ENCODE measurements at places on chromosomes 12 and 14. TPM values are rescaled to one million over a fixed set of nuclear protein-coding genes. Genes with fewer than 3 reads are reported as not detected.
A peak's percentile ranks its signal among the peaks of the same experiment; 100 is the strongest.

Gene TBX5
- not detected for total RNA-seq

Gene MIPOL1
- total RNA-seq, result not detected

Gene JDP2
- 2.1 TPM for total RNA-seq

Gene DGKA
- 236 TPM for total RNA-seq

Gene PRB4
- total RNA-seq, result not detected

Gene OR4Q3
- total RNA-seq, result not detected

Gene MGAT4C
- not detected for total RNA-seq

GRCh38 chr12:95789126-95790032 lies 1.2 kb downstream of the NTN4 start:
- DNase-seq, result no peak

- DNase-seq, result no peak
These were observed 135.1 kb upstream of the DIO2 start for GRCh38 chr14:80346395-80346794.

DNA sequence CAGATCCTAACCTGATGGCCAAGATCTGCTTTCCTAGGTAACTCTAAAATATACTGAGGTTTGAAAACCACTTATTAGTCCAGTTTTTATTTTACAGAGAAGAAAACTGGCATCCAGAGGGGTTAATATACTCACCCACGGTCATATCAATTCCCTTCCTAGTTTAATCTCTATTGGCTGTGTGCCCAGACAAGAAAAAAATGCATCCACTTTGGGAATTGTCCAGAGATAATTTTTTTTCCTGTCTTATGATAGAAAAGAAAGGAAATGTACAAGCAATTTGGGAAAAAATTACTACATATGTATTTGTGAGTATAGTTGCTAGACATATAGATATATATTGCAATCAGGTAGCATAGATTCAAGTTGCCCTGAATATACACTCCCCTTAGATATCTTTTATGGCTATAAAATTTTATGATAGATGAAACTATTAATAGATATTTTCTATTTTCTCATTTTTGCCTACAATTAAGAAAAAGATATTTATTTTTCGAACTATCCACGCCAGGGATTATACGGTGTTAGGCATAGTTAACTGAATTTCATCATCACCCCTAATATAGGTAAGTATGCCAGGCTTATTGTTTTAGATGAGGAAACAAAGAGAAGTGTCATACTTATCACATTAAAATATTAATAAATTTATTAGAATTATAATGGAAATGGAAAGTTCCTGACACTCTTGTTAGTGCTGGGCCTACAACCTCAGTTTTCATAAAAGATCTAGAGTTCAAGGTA lies 100.5 kb upstream of the SLC38A2 start:
- no peak for DNase-seq

DNA sequence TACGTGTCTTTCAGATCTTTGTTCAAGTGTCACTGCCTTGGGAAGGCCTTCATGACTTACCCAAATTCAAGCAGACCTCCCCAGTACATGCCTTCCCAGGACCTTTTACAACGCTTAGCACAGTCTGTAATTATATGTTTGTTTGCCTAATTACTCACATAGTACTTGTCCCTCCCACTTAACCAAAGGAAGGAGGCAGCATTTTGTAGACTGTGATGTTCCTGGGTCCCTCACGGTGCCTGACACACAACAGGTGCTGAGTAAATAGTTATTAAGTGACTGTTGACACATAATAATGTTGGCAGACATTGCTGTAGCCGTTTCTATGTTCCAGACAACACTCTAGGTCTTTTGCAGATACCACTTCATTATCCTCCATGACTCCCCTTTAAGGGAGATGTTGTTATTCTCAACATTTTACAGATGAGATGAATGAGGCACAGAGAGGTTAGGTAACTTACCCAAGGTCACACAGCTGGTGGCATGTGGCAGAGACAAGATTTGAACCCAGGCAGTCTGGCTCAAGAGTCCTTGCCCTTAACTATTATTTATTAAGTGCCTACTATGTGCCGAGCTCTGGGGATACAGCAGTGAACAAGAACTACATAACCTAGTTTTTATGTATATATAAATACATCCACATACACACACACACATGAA lies 130.7 kb downstream of the PHETA1 start:
- DNase-seq, result no peak

- no peak for DNase-seq
These were observed 220.2 kb upstream of the NAV3 start for GRCh38 chr12:77610446-77610845.

- no peak for DNase-seq
These were observed 343.7 kb upstream of the FKBP4 start for GRCh38 chr12:2451025-2451424.

- no peak for DNase-seq
These were observed 120.7 kb downstream of the SLC25A21 start for GRCh38 chr14:37051680-37052079.

- no peak for DNase-seq
These were observed 2.1 kb upstream of the DLST start for GRCh38 chr14:74879427-74880182.

DNA sequence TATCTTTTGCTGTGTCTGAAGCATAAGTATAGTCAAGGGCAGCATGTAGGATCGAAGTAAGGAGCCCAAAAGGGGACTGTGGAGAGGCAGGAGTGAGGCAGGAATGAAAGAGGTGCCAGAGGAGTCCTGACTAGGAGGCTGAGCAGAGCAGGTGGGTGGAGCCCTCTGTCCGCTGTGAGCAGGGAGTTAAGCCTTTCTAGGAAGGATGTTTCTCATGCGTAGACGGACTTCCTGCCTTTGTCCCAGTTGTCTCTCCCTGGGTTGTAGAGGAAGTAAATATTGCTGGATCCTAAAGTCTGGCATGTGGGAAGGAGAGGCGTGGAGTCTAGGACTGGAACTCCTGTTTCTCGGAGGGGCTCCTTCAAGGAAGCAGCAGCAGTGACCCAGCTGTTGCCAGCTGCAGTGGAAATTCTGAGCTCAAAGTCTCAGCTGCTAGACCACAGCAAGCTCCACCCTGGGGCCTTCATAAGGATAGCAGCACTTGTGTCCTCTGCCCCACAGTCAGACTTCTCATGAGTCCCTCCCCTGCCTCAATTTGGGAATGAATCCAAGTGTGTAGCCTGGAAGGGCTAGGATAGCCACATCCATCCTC lies 44.0 kb downstream of the RBMS2 start:
- DNase-seq, result peak; percentile 52

DNA sequence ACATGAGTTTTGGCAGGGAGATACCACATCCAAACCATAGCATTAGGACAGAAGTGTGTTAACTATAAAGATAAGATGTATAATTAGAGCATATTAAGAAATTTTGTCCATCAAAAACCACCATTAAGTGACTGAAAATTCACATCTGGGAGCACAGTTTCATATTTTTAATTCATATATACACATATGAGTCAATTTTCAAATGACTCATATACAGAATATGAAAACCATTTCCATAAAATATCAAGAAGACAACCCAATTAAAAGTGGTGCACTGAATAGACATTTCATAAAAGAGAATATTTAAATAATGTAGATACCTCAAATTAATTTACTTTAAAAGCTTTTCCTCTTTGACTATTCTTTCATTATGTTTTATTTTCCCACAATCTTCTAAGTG lies 25.3 kb downstream of the MUCL1 start:
- no peak for DNase-seq

GRCh38 chr12:118307069-118307954 lies 65.4 kb downstream of the TAOK3 start:
- peak; percentile 36 for DNase-seq

- DNase-seq, result no peak
These were observed 1918.0 kb upstream of the FLRT2 start for GRCh38 chr14:83611906-83612390.

GRCh38 chr14:81401420-81402122 lies 1.4 kb upstream of the STON2 start:
- DNase-seq, result no peak

GRCh38 chr14:22469538-22470303 lies 119.3 kb downstream of the DAD1 start:
- no peak for DNase-seq

- no peak for DNase-seq
These were observed 43.6 kb downstream of the LGMN start for GRCh38 chr14:92704821-92705220.

GRCh38 chr12:2768224-2768961 lies 26.4 kb upstream of the FKBP4 start:
- no peak for DNase-seq

- DNase-seq, result no peak
These were observed 82.4 kb downstream of the PPP2R5E start for GRCh38 chr14:63460680-63461369.

- no peak for DNase-seq
These were observed 1.7 kb upstream of the SYNE3 start for GRCh38 chr14:95518045-95518751.

- DNase-seq, result no peak
These were observed 4.8 kb downstream of the EPYC start for GRCh38 chr12:90999966-91000365.

DNA sequence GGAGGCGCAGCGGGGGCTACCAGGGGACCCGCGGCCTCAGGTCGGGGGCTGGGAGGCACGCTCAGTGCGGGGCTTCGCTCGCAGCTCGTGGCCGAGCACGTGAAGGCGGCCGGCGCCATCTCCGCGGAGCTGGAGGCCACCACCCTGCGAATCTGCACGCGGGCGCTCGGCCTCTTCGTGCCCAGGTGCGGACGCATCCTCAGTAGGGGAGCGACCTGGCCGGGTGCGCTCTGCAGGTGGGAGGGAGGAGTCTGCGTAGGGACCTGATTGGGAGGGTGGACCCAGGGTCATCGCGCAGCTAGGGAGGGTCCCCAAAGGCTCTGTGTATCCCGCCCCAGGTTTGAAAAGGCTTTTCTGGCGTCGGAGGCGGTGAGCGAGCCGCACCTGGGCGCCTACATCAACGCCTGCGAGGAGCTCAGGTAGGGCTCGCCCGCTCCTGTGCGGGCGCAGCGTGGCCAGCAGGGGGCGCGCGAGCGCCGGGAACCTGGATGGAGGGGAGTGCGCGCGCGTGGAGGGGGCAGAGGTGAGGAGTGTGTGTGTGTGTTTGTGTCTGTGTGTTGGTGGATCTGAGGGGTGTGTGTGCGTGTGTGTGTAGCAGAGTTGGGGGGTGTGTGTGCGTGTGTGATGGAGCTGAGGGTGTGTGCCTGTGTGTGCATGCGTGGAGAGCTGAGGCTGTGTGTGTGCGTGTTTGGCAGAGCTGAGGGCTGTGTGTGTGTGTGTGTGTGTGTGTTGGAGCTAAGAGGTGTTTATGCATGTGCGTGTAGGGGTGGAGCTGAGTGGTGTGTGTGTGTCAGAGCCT lies 10.3 kb downstream of the EXOC3L4 start:
- DNase-seq, result peak; percentile 77

DNA sequence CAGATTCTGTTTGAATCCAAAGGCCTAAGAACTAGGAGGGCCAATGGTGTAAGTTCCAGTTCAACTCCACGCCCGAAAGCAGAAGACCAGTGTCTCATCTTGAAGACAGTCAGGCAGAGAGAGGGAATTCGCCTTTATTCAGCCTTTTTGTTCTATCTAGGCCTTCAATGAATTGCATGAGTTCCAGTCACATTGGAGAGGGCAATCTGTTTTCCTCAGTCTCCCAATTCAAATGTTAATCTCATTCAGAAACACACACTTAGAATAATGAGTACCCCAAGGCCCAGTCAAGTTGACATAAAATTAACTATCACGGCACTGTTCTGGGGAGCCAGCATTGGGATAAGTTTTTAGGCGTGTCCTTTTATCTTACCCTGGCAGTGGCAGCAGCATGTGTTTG lies 65.8 kb downstream of the C14orf39 start:
- DNase-seq, result no peak

GRCh38 chr12:114339626-114340025 lies 66.3 kb downstream of the TBX5 start:
- DNase-seq, result no peak

DNA sequence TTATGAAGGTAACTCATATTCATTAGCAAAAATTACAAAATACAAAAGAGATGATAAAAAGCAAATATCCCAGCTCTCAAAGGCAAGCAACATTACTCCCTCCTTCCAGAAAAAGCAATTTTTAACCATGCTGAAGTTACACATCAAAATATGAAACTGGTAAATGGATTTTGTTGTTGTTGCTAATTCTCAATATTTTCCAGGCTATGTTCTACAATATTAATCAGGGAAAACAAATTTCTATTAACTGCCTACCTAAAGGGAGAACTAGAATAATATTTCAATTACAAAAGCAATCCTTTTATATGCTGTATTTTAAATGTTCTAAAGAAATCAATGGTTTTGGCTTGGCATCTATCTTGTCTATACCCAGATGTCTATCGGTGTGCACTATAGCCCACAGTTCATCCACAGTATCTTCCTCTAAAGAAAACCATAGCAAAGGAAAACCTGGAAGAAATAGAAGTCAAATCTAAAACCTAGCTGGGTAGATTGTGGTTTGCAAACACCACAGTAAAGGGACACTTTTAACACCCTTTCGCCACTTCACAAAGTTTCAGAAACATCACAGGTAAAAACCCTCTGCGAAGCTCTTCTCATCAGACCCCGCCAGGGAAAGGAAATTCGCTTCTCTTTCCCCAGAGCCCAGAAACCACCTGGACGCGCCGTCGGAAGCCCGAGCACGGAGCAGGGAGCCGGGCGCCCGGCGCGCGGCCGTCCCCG lies 32.0 kb downstream of the TC2N start:
- peak; percentile 35 for DNase-seq

- DNase-seq, result no peak
These were observed 144.6 kb downstream of the TPH2 start for GRCh38 chr12:72082986-72083820.

DNA sequence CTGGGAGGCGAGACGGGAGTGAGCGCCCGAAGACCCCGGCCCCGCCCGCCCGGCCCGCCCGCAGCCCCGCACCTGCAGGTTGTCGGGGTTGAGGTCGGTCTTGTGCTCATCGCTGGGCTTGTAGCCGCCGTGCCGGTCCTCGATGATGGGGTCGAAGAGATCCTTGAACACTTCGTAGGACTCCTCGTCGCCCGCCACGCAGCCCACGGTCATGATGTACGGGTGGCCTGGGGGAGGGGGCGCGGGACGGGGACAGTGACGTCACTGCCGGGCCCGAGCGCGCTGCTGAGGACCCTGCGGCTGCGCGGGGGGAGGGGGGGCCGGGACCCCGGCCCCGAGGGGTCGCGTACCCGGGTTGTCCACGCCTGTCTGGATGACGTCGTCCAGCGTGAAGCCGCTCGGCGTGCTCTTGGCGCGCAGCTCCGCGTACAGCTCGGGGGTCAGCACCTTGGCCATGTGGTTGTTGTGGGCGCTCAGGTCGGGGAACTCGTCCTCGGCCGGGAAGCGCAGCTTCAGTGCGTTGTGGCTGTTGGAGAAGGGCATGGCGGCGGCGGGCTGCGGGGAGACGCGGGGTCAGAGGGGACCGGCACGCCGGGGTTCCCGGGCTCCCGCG lies 573 bp downstream of the CKB start:
- no peak for DNase-seq

Data from activated naive CD8-positive, alpha-beta T cell treated with anti-CD3 and anti-CD28 coated beads for 36 hours (primary cell).